Stimulated activated CD4-positive, alpha-beta T cell treated with anti-CD3 and anti-CD28 coated beads, Interleukin-15, amount 100 ng/mL, for 1 hour (primary cell): ENCODE measurements at places on chromosomes 4 and X.
A peak's percentile ranks its signal among the peaks of the same experiment; 100 is the strongest.

DNA sequence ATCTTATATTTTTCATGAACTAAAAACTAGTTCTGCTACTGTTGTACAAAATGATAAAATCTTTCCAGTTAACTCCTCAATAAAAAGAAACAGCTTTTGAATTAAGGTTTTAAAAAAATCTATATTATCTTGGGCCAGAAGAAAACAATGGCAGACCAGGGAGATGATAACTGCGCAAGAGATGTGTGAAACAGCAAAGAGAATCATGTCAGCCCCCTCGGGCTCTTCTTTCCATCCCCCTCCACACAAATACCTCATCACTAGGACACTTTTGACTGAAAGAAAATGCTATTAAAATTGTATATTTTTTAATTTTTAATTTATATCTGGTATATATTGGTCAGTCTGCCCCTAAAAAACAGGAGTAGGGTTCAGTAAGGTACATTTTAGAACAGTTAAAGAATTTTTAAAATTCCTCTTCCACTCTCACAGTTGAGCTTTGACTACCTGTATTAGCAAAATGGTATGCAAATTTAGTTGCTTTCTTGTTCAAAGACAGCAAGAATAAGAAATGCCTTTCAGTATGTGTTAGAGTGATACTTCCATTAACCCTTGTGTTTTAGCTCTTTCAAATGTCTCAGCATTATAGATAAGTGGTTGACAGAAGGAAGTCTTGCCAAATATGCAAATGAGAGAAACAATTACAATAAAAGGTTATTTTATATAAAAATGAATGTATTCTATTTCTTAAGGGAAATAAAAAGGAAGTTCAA lies 36.4 kb upstream of the LCORL start:
- no peak for DNase-seq

GRCh38 chrX:44698357-44698756 lies 145.5 kb upstream of the DUSP21 start:
- DNase-seq = no peak

GRCh38 chr4:85717351-85717750 lies 242.4 kb downstream of the ARHGAP24 start:
- no peak for DNase-seq

DNA sequence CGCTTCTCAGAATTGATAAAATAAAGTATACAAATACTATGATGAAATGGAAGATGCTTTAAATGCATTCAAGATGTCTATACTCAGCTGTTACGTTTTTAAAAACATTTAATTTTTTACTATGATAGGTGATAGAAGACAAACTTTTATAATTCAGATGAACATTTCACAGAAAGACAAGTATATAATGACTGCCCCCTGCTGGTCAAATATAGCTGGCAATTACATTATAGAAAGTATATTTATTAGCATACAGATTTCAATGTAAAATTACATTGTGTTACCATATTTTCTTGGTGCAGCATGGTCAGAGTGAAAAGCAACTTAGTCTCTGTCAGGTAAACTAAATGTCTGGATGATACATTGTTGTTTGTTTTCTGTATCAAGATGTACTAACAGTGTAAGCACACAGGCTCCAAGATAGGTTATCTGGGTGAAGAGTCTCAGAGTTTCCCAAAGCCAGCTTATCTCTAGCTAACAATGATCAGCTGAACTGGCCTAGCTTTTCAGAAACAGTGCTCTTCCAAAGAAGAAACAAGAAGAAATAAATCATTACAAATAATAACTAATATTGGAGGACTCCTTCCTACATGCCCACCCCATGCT lies 54.1 kb downstream of the SRPX start:
- no peak for DNase-seq

GRCh38 chrX:73268463-73268862 lies 53.8 kb upstream of the NAP1L2 start:
- no peak for DNase-seq

GRCh38 chrX:10033375-10034007 lies 66.3 kb downstream of the CLDN34 start:
- DNase-seq = no peak

DNA sequence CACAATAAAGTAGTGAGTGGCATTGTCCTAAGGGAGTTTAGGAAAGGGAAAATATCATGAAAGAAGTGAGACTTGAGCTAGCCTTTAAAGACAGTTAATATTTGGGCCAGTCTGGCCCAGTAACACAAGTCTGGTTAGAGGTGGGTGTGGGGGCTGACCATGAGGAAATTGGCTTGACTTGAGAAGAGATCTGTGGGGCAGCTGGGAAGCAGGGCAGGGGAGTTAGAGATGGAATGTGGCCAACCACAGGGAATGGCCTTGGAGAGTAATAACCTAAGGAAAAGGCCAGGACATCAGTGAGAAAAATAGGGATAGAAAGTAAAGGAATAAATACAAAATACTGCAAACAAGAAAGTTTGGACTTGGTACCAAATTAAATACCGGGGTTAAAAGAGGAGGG lies 71.3 kb downstream of the CLCN5 start:
- no peak for DNase-seq

GRCh38 chr4:72410158-72410557 lies 158.9 kb downstream of the ADAMTS3 start:
- DNase-seq = no peak

DNA sequence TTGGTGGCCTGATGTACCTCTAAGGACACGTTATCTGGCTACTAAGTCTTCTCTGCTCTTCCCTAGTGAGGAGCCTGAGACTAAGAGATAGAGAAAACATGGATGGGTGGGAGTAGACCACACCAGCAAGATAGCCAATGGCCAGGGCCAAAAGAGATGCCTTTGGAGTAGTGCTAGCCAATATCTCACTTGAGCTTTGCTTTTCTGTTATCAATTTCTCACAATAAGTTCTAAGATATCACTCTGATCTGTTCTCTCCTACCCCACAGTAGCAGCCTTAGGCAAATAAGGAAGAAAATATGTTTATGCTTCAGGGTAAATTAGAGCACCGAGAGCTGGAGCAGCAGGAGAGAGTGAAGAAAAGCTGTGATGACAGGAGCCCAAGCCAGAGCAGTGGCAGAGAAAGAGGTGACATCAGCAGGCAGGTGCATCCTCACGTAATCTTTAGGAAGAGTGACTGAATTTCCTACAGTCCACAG lies 343.9 kb upstream of the NOCT start:
- no peak for DNase-seq

DNA sequence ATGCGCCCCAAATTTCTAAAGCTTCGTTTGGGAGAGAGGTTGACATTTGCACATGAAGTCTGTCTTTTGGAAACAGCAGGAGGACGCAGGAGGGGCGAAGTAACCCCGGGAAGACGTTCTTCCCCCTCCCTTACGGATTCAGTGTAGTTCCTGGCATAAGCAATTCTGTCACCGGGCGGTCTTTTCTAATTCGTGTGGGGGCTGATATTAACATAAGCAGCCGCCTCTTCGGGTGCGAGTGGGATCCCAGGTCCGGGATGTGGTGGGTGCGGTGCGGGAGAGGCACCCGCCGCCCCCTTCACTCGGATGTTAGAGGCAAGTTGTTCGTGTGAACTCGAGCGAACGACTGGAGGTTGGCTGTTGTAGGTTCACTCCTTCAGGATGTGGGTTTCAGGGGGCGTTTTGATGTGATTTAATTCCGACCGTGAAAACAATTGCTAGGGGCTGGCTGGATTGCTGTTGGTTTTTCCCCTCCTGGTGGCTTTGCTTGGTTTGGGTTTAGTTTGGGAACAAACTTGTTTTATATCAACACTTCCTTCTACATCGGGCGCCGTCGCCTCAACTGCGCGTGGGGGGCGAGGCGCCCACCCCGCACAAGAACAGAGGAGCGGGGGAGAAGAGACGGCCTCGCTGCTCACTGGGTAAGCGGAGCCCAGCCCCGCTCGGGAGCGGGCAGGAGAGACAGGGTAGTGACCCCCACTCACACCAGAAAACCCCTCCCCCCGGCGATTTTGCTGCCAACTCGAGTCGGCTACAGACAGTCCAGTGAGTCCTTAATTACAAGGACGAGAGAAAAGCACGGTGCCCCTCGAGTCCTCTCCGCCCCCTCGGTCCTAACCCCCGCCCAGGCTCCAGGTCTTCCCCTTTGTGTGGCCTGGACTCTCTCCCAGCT lies 2.9 kb upstream of the LEF1 start:
- peak; percentile 31 for DNase-seq
